Cortex of kidney (tissue), 1 donor: ENCODE measurements at places on chromosomes 1 and 21.

DNA sequence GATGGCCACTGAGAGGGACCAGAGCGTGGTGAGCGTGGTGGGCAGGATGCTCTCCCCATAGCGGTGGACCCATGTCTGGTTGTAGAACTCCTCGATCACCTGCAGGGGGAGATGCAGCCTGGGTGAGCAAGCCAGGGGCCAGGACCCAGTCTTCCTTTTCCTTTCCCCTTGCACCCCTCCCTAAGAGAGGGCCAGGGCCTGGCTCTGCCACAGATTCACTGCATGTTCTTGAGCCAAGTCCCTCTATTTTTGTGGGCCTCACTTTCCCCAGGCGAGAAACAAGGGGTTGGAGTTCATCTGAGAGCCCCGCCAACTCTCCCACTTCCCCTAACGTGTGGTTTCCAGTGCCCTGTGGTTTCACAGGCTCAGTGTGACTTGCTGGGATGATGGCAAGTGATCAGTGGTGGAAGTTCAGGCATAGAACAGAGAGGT lies 27.5 kb downstream of the SLC2A1 start:
- DNase-seq, result no peak

DNA sequence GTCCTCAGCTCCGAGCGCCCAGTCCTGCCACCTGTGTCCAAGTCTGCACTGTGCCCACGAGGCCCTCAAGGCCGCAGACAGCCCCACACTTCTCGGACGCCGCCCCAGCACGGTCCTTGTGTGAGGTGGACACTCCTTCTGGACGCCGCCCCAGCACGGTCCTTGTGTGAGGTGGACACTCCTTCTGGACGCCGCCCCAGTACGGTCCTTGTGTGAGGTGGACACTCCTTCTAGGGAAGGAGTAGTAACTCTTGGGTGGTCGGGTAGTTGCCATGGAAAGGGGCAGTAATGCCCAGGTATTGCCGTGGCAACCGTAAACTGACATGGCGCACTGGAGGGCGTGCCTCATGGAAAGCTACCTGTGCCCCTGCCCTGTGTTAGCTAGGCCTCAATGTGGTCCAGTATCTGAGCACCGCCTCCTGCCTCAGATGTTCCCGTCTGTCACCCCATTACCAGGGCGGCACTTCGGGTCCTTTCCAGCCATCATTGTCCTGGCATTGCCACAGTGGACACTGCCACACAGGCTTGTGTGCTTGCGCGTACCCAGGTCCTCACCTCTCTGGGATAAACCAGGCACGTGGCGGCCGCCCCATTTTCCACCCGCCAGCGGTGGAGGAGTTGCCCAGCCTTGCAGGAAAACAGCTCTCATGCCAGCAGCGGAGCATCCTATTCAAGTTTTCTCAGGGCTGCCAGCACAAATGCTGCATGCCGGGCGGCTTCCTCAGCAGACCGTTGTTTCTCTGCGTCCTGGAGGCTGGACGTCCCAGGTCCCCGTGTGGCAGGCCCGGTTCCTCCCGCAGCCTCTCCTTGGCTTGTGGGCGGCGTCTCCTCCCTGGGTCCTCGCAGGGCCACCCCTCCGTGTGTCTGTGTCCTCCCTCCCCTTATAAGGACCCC lies 40.8 kb upstream of the POFUT2 start:
- no peak for DNase-seq

DNA sequence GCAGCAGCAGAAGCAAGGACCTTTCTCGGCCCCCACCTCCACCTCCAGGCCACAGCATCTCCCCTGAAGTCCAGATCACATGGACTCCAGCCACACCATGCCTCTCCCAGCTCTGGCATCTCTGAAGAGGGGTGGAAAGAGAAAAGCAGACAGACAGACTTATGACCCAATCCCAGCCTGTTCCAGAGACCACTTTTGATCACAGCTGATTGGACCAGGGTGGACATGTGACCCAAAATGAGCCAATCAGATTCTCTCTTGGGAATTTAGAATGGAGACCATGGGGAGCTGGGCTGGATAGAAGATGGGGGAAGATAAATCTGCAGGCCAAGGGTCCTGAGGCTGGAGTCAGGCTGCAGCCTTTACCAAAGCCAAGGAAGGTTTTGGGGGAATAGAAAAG lies 16.4 kb downstream of the HTR1D start:
- DNase-seq, result no peak

DNA sequence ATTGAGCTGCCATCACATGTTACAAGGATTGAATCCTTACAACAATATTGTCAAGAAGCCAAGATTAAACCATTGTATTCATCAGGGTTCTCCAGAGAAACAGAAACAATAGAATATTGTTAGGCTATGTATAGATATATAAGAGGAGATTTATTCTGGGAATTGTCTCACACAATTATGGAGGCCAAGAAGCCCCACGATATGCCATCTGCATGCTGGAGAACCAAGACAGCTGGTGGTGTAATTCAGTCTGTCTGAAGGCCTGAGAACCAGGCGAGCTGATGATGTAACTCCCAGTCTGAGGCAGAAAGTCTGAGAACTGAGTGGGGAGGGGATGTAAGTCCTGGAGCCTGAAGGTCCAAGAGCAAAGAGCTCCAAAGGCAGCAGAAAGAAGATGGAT lies 14.5 kb upstream of the TTF2 start:
- no peak for DNase-seq

DNA sequence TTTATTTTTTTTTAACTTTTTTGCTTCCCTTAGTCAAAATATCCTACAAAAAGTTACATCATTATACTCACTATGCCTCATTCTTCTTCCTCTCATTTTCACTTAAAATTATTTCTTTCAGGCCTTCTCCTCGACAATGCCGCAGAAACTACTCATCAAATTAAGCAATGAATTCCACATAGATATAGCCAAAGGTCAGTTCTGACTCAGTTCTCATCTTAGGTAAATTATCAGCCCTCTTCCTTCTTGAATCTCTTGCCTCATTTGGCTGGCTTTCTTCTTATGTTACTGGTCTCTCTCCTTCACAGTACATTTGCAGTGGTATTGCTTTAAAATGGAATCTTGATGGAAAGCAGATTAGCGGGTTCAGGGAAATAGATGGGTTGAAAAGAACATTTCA lies 260.7 kb upstream of the BRINP3 start:
- DNase-seq, result no peak

DNA sequence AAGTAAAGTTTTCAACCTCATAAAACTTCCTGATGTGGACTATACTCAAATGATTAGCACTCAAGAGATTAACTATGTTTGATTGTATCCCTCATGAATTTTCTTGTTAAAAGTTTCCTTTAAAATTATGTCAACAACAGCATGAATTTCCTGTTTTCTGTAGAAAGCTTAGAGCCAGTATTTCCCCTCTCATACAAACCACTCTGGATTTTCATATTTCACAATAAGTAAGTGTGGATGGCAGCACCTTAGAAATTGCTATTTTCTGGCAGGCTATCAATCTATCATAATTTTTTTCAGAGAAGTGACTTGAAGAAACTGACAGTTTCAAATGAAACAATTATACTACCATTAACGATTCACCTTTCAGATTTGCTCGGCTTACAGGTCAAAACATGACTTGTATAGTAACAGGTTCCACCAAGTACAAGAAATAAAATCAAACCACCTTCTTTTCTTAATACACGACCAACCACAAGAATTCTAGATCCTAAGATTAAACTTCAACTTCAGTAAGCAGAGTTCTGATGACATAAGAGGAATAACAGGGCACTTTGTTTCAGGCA lies 20.8 kb downstream of the ELK4 start:
- no peak for DNase-seq

GRCh38 chr21:45849651-45850050 lies 131.9 kb upstream of the COL6A1 start:
- no peak for DNase-seq

GRCh38 chr21:38306433-38307141 lies 49.8 kb downstream of the KCNJ15 start:
- DNase-seq, result no peak

GRCh38 chr1:63522891-63523728 lies at the start of the genes EFCAB7 and ITGB3BP:
Gene EFCAB7, plus strand, starts transcription at chr1:63523525. Its CDS starts 2,048 bp downstream, at chr1:63525573.
Gene ITGB3BP, minus strand, starts transcription at chr1:63523225. Its CDS starts 92 bp downstream, at chr1:63523133.
- DNase-seq, result peak; percentile 25

DNA sequence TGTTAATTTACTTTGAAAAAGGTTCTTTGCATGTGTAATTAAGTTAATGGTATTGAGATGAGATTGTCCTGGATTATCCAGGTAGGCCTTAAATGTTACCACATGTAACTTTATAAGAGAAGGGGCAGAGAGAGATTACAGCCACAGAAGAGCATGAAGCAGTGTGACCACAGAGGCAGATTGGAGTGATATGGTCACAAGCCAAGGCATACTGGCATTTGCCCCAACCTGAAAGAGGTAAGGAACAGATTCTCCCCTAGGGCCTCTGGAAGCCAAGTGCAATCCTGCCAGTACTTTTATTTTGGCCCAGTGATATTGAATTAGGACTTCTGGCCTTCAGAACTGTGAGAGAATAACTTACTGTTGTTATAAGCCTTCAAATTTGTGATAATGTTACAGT lies 23.0 kb downstream of the RNF2 start:
- no peak for DNase-seq

DNA sequence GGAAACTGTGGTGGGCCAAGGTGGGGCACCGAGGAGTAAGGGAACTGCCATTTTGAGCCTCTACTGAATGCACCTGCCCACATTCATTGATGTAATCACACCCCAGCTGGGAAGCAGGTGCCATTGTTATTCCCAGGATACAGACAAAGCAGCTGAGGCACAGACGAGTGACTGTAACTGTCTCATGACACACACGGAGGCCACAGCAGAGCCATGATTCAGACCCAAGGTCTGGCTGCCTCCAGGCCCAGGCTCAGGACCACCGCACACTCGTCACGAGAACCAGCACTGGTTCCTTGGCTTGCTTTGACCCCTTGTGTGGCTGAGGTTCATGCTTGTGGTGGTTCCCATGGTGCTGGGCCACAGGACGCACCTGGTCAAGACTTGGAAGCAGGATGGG lies 45.6 kb upstream of the CLIC4 start:
- DNase-seq, result no peak

GRCh38 chr1:31657020-31657804 lies 12.5 kb upstream of the PEF1 start:
- DNase-seq, result no peak

- no peak for DNase-seq
Measured at GRCh38 chr1:156823210-156823790, 6.7 kb upstream of the SH2D2A start.

- no peak for DNase-seq
Measured at GRCh38 chr1:25073640-25074270, 143.7 kb upstream of the RUNX3 start.

DNA sequence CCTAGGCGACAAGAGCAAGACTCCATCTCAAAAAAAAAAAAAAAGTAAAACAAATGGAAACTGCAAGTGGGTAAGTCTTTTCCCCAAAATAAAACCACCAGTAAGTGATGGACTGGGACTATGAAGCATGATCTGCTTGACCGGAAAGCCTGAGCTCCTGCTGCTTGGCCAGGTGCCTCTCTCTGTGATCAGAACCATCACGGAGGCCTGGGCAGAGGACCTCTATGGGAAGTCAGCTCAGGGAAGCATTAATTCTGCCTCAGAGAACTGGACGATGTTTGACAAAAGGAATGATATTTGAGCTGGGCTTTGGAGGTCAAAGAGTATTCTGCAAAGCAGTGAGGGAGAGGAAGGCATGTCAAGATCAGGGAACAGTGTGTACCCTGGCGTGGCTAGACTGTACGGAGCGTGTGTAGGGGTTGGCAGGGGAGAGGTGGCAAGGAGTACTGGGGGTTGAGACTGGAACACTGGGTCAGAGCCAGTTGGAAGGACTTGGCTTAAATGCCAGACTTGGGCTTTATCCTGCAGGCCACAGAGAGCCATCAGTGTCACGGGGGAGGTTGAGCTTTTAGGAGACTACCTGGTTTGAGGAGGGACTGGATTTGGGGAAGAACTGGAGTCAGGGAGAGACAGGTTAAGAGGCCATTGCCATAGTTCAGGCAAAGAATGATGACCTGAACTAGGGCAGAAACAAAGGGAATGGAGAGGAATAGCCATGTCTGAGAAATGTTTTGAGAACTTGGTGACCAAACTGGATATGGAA lies 16.4 kb downstream of the ATP1A2 start:
- no peak for DNase-seq

- DNase-seq, result no peak
Measured at GRCh38 chr1:171965777-171966176, 124.5 kb downstream of the DNM3 start.

GRCh38 chr21:44487831-44488230 lies 32.5 kb downstream of the LRRC3 start:
- no peak for DNase-seq

- no peak for DNase-seq
Measured at GRCh38 chr1:213564215-213564659, 423.5 kb upstream of the PROX1 start.

DNA sequence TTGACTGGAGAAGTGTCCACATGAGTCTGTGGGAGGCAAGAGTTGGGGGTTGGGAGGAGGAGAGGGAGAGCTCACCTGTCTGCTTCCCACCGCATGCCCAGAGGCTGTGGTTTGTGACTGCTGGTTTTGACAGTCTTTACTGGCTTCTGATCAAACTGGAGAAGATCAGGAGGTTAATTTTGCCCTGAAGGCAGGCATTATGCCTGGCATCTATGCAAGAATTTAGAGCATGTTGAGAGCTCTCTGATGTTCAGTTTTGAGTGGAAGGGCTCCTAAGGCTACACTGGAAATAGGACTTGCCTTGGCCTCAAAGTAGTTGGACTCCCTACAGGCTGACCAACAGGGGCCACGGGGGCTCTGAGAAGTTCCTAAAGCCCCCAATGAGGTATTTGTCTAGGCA lies 101.6 kb downstream of the TLR5 start:
- no peak for DNase-seq

GRCh38 chr1:206702260-206702659 lies 17.6 kb downstream of the MAPKAPK2 start:
- no peak for DNase-seq

DNA sequence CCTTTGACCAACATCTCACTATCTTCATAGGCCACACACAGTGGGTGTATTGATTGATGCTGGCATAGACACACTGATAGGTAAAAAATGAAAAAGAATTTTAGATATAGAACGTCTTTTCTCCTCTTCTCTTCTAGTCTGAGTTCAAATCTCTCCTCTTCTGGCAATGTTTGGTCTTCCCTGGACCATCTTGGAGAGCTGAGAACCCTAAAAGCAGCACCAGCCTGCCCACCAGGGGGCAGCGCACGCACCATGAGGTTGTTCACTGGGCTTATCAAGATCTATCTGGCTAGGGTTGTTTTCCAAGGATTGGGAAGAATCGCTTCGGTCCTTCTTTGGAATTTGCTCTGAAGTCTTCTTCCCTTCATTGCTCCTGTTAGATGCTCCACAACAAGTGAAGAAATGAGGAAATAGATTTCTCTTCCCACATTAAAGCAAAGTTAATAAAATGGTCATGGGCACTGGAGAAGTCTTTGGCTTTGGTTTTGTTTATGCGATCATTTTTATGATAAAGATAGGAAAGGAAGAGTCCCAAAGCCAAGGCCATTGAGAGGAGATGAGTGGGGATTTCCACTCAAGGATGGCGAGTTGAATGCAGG lies 104.0 kb upstream of the OLIG2 start:
- DNase-seq, result no peak

DNA sequence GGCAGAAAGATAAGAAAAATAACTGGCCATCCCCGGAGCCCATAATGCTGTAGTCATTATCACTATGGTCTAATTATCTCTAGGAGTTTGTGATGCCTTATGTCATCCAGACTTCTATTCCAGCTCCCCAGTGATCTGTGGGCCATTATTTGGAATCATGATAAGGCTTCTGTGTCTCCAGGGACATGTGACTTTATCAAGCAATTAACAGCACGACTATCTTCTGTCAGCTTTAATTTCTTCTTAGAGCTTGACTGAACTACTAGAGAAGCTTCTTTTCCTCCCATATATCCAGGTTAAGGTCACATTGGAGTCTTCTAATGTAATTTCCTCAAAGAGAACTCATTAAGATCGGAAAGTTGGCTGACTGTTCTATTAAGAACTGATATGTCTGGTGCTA lies 100.4 kb downstream of the LHX8 start:
- DNase-seq, result no peak
